ENCODE measurements at places on chromosomes 11 and 22.
A peak's percentile ranks its signal among the peaks of the same experiment; 100 is the strongest.

DNA sequence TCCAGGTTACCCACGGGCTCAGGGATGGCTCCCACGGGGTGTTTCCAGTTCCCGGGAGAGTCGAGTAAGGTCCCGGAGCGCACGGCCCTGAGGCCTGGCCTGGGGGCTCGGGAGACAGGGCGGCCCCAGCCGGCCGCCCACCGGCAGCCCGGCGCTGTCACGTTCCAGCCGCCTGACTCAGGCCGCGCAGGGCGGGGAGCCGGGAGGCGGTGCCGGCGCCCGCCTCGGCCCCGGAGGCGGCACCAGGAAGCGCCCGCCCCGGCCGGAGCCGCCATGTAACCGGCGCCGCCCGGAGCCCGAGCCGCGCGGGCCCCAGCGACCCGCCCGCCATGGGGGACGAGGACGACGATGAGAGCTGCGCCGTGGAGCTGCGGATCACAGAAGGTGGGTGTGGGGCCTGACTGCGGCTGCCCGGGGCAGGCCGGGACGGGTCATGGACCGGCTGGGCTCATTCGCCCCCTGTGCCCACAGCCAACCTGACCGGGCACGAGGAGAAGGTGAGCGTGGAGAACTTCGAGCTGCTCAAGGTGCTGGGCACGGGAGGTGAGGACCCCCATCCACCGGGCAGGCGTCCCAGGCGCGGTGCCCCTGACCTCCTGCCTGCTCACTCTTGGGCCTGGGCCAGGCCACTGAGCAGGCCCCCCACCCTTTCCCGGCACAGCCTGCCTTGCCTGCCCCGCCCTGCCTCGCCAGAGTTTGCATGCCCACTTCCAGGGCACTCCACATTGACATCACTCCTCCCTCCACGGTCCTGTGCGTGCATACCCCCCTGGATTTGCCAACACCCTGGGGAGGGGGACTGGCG is at the start of gene RPS6KA4:
Gene RPS6KA4, plus strand, starts transcription at position 256 of the 805 bp plus-strand sequence. Its CDS starts 74 bp downstream, at position 330.
- DNase-seq = peak; percentile 46

DNA sequence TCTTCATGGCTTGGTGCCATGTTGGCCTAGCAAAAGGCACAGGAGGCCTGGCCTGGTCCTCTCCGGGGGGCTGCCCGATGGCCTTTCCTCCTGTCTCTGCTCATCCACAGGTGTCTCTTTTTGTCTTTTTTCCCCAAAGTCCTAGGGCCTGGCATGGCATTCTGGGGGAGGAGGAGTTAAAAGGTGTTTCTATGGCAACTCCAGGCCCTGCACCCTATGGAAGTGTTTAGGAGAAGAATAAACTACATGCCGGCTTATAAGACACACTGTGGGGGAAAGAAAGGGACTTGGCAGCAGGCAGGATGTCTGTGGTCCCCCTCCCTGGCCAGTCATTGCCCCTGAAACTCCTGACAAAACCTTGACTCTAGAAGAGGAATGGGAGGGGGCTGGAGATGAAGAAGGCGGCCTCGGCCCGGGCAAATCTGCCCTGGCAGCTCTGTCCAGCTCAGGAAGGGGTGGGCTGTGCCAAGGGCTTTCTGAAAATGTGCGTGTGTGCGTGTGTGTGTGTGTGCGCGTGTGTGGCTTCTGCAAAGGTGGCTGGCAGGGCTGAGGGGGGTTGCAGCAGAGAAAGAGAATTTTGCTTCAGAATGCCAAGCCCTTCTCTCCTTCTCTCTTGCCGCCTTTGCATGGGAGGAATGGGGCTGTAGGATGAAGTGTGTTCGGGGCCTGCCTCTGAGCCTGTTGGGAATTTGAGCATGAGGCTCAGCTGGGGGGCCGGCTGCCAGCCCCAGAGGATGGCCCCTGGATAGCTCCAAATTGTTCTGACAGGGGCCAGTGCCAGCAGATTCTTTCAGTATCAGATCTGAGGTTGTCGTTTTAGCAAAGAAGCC is 3.2 kb downstream of the TIMP3 start:
- no peak for DNase-seq

GRCh38 chr11:409600-410483 is 5.0 kb downstream of the SIGIRR start:
- DNase-seq = no peak

- DNase-seq = no peak
These were observed 96.9 kb downstream of the FAM76B start for GRCh38 chr11:95692526-95693260.

GRCh38 chr11:63569570-63569969 is 6.4 kb upstream of the PLAAT2 start:
- no peak for DNase-seq
